ENCODE measurements at places on chromosomes 7 and 10.

DNA sequence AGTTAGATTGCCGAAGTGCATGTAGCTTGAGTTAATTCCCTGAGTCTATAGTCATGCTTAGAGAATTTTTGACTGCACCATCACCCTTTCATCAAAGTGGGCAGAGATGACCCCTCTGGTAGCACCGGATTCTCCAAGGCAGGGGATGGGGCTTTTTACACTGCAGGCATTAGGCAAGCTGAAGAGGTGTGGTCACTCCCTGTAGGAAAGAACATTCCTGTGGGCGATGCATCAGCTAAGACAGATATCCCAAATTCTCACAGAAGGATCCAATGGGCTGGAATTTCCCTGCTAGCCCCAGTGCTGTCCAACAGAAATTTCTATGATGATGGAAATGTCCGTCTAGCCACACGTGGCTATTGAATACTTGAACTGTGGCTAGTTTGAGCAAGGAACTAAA, 118.2 kb downstream of the ADAM12 start:
- DNase-seq = no peak

DNA sequence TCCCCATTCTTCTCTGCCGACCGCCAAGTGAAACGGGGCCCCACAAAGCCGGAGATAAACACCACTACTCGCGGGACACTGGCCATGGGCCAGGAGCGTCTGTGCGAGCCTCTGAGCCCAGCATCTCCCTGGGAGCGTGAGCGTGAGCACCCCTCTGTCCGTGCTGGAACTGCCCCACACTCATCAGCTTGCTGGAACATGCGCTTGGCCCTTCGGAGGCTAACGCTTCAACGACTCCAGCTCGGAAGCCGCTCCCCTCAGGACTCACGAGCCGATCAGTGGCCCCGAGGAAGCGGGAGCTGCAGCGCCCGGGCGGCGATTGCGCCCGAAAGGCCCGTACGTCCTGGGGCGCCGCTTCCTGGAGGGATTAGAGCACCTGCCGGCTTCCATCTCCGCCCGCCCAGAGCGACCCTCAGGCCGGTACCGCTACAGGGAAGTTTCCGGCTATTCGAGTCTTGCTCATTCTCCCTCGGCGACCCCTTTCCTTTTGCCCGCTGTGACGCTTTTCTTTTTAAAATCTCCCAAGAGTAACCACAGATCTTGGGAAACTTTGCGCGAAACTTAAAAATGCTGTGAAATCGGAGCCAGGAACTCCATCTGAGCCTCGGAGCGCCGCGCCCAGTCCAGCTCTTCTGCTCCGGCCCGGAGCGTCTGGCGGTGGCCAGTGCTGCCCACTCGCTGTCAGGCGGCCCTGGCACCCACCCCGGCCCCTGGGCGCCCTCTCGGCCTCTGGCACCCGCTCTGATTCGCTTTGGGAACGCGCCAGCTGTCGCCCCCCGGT, 1.0 kb downstream of the TLL2 start:
- DNase-seq = no peak

DNA sequence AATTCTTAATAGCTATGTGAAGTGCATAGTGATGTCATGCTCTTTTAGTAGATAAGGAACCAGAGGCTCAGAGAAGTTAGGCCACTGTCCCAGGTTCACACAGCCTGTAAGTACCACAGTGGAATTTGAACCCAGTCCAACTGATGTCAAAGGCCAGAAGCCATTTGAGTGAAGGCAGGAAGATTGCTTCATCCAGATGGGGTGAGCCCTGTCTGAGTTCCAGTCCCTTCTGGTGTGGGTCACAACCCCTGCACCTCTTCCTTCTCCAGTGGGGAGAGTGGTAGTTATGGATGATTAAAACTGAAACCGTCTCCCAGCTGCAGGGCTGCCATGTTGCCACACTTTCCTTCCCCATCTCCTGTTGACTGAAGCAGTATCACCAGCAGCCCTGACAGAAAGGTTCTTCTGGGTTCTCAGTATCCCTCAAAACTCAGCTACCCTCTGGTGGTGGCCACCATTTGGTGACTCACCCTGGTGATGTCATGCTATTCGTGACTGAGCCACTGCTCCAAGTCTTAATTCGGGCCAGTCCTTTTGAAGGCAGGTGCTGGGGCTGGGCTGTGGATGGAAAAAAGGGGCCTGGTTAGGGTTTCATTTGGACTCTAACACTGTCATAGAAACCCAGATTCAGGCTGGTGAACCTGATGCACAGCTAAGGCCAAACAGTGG, 1.5 kb upstream of the C10orf95 start:
- peak; percentile 76 for DNase-seq

DNA sequence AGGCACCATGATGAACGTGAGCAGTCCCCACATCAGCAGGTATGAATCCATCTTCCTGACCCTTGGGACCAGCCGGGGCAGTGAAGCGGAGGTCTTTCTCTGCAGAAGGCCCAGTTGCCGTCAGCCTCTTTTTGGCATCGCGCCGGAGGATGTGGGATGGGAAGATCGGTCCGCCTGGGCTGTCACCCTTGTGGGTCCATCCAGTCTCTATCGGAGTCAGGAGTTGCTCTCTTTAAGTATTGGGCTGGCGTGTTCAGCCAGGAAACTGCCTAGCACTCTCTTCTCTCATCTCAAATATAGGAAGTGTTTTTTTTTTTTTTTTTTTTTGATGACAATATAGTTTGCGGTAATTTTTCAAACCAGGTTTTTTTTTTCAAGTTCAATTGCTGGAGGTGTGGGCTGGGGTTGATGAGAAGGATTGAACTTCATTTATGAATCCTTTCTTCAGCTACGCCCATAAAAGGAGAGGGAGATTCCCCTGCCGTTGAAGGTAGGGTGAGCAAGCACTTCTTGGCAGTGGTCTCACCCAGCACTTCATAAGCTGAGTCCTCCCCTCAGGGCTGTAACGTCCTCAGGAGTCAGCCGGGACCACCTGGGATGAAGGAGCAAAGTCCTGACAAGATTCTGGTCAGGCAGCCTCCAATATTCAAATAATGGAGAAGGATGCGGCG, at the start of gene IL2RA:
Gene IL2RA, minus strand, starts transcription at position 267 of the 671 bp plus-strand sequence. Its CDS starts 216 bp downstream, at position 51.
- DNase-seq = peak; percentile 85

DNA sequence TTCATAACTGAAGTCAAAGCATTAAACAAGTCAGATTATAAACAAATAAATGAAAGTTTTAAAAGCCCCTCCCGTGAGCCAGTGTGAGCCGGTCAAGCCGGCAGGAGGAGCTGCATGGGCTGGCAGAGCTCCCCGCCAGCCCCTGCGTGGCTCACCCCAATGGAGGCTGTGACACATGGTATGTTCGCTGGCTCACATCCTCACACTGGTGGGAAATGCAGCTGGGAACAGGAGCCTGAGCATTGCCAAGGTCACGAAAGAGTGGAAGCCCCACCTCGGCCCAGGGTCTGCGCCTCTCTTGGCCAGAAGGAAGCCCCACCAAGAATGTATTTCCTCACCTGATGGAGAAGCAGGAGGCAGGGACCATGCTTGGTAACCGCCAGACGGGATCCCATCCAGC, 261.7 kb upstream of the TCERG1L start:
- no peak for DNase-seq

DNA sequence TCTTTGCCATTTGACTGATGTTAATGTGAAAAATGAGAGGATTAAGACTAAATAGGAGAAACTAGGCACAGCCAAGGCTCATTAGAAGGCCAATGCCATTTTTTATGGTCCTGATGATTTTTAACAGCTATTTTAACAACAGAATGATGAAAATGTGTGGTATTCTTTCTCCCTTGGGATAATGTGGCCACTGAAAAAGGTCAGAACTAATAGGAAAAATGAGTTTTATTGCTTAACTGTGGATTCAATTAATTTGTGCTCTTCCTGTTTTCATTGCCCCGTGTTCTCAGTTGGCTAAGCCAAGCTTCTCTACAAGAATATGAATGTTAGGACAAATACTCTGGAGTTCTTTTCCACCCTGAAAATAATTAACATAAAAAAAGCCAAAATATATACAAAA, 56.6 kb downstream of the BMPER start:
- DNase-seq = no peak

DNA sequence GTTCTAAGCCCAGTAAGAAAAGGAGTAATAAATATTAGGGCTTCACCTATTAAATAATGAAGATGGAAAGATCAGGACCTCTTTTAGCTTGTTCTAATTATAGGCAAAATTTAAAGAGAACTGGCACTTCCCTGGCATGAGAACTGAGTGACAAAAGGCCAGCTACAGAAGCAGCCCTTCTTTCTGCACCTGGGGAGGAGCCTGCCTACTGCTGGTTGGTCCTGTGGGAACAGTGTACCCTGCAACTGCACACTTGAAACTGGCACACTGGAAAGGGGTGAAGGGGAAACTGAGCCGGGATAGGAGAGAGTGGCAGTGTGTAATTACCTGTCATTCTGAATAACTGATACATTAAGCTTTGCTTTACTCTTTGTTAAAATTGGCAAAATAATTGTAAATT, 80.4 kb downstream of the SHH start:
- no peak for DNase-seq

GRCh38 chr7:46830-47140, 145.6 kb upstream of the FAM20C start:
- no peak for DNase-seq

DNA sequence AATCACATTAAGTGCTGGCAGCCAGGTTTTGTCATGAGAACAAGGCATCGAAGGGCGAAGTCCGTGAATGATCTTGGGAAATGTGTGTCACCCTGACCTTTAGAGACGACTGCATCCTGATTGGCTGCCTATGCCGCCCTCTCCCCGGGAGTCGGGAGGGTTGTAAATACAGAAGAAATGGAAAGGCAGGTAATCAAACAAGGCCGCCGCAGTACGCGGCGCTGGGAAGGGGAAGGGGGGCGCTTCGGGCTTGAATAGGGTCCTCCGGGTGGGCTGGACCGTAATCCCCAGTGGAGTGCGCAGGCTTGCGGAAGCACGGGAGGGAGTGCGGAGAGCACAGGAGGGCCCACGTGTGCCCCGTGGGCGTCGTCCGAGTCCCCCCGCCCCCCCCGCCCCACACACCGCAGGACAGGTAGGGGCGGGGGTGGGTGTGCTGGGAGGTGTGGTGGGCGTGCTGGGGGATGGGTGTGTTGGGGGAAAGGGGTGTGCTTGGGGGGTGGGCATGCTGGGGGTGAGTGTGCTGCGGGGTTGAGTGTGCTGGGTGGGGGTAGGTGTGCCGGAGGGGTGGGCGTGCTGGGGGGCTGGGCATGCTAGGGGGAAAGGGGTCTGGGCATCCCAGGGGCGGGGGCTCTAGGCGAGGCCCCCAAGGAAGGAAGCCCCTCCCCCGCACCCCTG, 169.4 kb downstream of the ARHGAP12 start:
- DNase-seq = peak; percentile 65

DNA sequence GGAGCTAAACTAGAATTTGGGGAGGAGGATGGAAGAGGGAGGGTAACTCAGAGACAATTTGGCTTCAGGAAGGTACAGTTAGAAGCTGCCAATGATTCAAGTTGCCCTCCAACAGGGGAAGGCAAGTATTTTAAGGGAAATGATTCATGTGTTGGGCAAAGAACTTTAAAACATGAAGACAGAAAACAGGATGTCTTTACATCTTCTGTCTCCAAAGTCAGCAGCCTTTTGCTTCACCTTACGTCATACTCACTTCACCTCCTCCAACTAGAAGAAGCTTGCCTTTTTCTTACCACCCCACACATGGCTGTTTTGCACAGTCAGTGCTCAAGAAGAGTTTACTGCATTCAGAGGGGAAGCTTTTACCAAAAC, 36.1 kb downstream of the PPP1R3C start:
- no peak for DNase-seq

- no peak for DNase-seq
These were observed 19.1 kb upstream of the OGDHL start for GRCh38 chr10:49781247-49781646.

DNA sequence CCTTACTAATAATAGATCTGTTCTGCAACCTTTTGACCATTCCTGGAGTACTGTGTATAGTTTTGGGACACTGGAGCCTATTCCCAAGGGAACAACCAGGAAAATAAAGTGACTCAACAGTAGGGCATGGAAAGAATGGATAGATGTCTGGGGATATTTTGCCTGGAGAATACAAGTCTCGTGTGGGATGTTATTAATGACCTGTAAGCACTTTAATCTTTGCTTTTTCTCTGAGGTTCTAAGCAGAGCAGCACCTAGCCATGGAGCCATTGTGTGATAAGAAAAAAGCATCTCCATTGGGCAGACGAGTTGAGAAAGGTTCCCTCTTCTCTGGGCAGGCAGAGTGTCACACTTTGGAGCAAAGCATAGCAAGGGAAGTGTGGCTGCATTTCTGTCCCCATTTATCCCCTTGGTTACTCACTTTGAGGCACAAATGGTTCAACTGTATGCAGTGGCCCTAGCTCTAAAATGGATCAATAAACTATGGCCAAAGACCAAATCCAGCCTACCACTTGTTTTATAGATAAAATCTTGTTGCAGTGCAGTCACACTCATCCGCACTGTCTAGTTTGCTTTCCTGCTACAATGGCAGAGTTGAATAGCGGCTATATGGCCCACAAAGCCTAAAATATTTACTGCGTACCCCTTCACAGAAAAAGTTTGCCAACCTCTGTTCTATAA, 21.0 kb upstream of the CCDC71L start:
- no peak for DNase-seq

GRCh38 chr7:134752006-134752760, 27.3 kb upstream of the CALD1 start:
- no peak for DNase-seq

DNA sequence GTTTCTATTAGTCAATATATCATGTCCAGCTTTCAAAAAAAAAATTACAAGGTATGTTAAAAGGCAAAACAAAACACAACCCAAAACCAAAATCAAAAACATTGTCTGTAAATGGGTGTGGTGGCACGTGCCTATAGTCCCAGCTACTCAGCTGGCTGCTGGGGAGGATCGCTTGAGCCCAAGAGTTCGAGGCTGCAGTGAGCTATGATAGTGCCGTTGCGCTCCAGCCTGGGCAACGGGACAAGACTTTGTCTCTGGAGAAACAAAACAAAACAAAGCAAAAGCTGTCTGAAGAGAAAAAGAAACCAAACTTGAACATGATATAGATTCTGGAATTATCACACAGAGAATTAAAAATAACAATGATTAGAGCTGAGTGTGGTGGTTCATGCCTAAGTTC, 10.3 kb upstream of the CPA5 start:
- DNase-seq = no peak

DNA sequence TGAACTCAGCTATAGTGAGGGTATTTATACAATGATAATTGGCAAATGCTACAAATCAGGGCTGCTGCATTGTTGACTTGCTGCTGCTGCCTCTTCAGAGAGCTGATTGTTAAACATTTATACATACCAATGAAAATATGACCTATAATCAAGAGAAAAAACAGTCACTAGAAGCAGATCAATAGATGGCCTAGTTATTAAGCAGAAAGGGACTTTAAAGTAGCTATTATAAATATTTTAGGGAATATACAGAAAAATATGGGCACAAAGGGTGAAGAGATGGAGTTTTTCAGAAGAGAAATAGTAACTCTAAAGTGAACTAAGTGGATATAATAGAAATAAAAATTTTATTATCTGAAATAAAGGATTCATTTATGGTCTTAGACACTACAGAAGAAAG, 14.4 kb upstream of the UNC5B start:
- no peak for DNase-seq

DNA sequence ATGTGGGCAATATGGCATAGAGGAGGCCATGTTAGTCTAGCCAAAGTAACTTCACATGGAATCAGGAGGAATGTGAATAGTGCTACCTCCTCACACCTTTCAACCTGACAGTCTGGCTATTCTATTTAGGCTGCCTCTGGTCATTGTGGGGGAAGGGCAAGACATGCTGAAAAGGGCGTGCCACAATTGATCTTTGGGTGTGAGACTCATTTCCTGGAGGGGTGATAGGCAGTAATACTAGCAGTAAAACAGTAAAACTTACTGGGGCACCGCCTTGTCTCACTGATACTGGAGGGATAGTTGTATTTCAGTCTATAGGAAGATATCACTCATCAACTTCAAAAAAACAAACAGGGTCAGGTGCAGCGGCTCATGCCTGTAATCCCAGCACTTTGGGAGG, 88.7 kb downstream of the TMEM168 start:
- no peak for DNase-seq
